ENCODE measurements at places on chromosomes 5 and 9.

DNA sequence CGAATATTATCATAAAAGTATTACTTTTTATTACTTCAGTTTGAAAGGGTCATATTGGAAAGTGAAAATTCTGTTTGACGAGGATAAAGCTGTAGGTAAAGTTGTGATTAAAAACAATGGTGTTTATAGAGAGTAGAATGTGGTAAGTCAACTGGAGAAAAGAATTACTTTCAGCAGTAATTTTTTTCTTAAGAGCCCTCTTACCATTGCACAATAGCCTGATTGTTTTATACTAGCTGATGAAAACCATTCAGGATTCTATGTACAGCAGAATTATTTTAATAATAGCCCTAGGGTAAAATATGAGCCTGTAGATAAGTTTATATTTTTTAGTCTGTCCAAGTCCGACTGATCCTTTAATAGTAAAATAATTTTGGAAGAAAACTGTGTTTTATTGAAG lies 16.6 kb downstream of the CDC42SE2 start:
- no peak for DNase-seq

DNA sequence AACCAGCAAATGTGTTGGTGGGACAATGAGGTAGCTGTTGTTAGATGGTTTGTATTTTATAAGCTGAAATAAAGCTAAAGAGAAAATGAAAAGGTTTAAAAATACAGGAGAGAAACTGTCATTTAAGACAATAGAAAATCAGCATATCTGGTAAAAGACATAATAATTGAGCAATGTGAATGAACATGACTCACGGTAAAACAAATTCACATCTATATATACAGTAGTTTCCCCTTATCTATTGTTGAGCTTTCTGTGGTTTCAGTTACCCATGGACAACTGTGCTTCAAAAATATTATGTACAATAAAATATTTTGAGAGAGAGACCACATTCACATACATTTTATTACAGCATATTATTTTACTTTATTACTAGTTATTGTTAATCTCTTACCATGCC lies 1649.8 kb downstream of the EFNA5 start:
- no peak for DNase-seq

DNA sequence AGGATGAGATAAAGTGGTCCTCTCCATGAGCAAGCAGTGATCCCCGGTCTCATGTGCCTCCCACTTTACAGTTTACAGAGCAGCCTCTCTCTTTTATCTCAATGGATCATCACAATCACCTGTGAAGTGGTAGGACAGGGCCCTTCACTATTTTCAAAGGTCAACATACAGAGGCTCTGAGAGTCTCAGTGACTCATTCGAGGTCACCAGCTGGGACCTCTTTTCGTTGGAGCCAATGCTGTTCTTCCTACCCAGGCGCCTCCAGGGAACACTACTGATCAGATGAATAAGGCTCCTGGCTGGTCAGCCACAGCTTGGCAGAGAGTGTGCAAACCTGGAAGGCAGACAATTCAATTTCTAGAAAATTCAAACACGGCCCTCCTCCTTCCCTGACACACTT lies 16.6 kb downstream of the GGTA1 start:
- no peak for DNase-seq

GRCh38 chr9:126550891-126551351 lies 62.8 kb upstream of the LMX1B start:
- DNase-seq, result no peak

GRCh38 chr5:108536321-108536720 lies 154.4 kb upstream of the FBXL17 start:
- DNase-seq, result no peak

DNA sequence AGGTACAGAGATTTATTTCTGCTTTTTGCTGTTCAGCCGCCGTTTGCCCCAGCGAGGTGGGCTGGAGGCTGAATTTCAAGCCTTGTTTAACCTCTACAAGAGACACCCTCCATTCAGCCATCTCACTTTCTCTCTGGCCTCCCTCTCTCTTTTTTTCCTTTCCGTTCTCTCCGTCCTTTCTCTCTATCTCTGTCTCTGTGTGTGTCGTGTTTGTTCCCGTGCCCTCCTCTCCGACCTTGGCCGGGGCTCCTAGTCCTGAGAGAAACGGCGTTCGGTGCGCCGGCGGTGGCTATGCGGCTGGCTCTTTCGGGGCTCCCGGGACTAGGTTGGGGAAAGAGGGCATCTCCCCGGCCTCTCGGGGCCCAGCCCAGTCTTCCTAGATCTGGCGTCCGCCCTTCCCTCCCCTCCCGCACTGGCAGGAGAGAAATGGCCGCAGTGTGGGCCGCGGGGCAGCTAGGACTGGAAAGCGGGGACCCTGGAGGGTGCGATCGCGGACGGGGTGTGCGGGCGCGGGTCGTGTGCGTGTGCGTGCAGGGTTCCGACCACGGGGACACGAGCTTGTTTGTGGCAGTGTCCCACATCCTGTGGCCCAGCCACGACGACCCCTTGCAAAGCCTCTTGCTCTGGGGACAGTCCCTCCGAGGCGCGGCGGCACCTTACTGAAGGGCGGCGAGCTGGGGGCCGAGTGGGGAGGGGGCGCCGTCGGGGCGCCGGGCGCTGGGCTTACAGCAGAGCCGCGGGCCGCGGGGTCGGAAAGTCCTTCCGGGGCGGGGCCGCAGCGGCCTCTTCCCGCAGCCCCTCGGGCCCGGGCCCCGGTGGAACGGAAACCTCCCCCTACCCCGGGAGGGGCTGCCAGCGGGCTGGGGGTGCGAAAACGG lies 5.7 kb downstream of the LHX2 start:
- DNase-seq, result no peak

- no peak for DNase-seq
Observed at GRCh38 chr9:108043585-108043984, 554.0 kb upstream of the KLF4 start.

GRCh38 chr5:136622747-136623146 lies 257.4 kb upstream of the TRPC7 start:
- no peak for DNase-seq

- no peak for DNase-seq
Observed at GRCh38 chr5:181243018-181243563, 615 bp downstream of the RACK1 start.
